ENCODE measurements at places on chromosomes 4 and X.

DNA sequence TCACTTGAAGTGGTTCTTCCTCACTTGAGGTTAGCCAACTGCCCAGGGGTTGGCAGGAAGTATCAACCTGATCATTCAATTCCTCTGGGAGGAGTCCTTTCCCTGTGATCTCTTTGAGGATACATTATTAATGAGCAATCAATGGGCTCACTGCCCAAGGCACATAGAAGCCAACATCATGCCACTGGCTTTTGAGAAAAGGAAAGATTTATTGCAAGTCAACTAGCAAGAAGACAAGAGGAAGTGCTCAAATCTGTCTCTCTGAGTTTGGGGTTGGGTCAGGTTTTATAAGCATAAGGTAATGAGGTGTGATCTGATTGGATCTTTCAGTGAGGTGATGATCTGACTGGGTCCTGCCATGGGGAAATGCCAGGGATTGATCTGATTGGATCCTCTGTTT, 39.6 kb downstream of the FGFBP1 start:
- no peak for DNase-seq

DNA sequence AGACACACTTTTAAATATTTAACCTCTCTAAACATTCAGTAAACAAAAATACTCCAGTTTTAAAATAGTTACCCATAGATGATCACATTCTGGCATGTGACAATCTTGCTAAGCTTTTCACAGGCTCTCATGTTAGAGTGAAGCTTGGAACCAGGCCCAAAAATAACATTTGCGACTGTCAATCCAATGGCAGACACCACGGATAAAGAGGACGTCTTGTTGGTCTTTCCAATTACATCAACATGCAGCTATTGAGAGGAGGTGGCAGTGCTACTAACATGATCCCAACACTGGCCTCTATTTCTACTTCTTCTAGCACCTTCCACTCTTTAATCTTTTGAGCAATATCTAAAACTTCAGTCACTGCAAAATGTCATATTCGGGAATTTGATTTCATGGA, 970.8 kb upstream of the TENM3 start:
- DNase-seq = no peak

- DNase-seq = no peak
Observed at GRCh38 chr4:82248903-82249632, 124.7 kb downstream of the HNRNPD start.

GRCh38 chr4:146155152-146155724, 20.3 kb upstream of the LSM6 start:
- DNase-seq = no peak

- no peak for DNase-seq
Observed at GRCh38 chrX:19912-20571, 261.1 kb upstream of the PLCXD1 start.

DNA sequence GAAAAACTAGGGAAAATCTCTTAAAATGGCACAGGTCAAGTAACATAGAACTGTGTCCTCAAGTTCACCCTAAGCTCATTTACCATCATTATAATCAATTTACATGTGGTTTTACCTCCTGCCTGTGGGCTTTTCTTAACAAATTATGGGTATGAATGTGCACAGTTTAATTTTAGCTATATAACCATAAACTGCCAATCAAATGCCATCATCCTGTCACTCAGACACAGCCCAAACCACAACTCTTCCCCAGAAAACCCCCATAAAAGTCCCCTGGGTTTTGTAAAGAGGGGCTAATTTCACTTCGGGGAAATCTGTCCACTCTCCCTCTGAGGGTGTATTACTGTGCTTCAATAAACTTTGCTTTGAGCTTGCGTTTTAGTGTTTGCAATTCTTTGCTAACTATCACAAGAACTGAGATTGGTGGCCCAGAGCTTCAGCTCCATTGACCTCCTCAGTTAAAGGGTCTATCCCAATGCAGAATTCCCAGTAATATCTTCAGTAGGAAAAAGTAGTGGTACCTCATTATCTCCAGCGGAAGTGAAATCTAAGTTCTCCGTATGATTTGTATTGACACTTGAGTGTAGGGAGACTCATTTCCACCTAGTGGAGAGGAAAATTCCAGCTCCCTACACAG, 394.6 kb downstream of the SPOCK3 start:
- no peak for DNase-seq

GRCh38 chr4:186790630-186791029, 67.0 kb upstream of the FAT1 start:
- DNase-seq = no peak

GRCh38 chr4:48194971-48195370, 60.9 kb upstream of the TXK start:
- DNase-seq = no peak

DNA sequence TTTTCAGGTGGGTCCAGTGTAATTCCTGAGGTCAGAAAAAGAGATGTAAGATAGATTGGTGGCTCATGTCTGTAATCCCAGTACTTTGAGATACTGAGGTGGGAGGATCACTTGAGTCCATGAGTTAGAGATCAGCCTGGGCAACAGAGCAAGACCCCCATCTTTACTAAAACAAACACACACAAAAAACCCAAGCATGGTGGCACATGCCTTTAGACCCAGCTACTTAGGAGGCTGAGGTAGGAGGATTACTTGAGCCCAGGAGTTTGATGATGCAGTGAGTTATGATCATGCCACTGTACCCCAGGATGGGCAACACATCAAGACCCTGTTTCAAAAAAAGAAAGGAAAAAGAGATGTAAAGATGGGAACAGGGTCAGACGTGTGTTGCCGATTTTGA, 857.4 kb upstream of the NDST4 start:
- DNase-seq = no peak

DNA sequence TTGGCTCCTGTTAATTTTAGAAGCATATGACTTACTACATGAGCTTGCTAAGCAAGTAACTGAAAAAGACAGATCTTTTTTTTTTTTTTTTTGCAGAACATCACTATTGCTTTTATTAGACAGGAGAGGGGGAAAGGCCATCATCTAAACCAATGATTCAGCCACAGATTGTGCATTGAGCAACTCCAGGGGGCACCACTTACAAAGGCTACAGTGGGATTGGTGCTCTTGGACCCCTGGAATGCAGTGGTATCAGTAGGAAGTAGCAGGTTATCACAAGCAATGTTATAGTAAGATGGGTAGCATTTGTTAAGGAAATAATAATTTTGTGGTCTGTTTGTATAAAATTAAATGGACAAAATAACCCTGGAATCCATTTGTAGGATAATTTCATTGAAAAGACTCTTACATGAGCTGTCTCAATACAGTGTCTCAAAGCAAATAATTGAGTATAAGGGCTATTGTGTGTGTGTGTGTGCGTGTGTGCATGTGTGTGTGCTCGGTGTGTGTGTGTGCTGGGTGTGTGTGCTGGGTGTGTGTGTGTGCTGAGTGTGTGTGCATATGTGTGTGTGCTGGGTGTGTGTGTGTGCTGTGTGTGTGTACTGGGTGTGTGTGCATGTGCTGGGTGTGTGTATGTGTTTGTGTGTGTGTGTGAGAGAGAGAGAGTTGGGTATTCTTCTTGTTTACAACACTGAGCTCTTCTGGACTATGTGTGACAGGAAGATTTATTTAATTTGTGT, 296.3 kb downstream of the PCDH7 start:
- no peak for DNase-seq

DNA sequence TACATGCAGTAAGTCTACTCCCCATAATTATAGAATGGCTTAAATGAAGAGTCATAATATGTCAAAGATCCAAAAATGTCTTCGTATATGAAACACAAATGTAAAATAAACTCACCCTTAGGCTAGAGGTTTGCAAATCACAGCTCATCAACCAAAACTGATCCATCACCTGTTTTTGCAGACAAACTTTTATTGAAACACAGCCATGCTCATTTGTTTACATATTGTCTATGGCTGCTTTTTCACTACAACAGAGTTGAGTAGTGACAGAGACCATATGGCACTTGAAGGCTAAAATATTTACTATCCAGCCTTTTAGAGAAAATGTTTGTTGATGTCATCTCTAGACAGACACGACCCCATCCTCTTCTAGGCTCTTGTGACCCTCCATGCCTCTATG, 64.5 kb upstream of the GEMIN8 start:
- DNase-seq = no peak

GRCh38 chrX:17370191-17370590, 4.8 kb upstream of the NHS start:
- DNase-seq = no peak

GRCh38 chr4:114321366-114321765, 277.2 kb upstream of the UGT8 start:
- DNase-seq = no peak

GRCh38 chr4:175787948-175788347, 24.1 kb downstream of the GPM6A start:
- DNase-seq = no peak

DNA sequence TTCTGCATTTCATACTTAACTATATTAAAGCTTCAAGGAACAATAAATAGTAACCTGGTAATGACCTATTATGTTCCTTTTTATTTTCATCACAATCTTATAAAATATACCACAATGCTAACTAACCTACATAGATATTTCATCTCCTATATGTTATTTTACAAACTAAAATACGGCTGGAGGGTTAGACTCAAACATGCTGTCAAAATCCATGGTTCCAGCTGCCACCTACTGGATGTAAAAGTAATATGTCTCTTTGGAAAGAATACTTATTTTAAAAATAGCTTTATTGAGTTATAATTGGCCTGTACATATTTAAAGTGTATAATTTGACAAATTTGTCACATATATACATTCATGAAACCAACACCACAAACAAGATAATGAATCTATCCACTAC, 15.0 kb downstream of the RGN start:
- DNase-seq = no peak

GRCh38 chr4:121199742-121200561, 35.8 kb upstream of the TNIP3 start:
- no peak for DNase-seq

- no peak for DNase-seq
Observed at GRCh38 chrX:71935476-71935875, 24.8 kb downstream of the NHSL2 start.

DNA sequence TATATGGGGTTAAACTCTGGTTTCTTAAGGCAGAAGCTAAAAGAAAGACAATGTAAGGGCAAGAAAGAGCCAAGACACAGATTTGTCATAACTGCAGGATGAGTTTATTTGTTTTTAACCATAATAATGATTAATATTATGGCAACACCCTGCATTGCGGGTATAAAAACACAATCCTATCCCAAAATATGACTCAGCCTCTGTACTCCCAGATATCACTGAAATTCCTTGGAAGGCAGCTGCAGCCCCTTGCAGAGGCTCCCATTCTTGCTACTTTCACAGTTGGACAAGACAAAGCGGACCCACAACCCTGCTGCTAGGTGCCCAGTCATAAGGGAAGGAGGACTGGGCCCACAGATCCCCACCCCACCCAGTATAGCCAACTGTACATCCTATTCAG, 20.4 kb upstream of the FGF16 start:
- no peak for DNase-seq
